AG08396 (cell line): ENCODE measurements at places on chromosomes 12 and 14.

- DNase-seq: no peak
Observed at GRCh38 chr14:64401949-64402348, 13.8 kb downstream of the MTHFD1 start.

DNA sequence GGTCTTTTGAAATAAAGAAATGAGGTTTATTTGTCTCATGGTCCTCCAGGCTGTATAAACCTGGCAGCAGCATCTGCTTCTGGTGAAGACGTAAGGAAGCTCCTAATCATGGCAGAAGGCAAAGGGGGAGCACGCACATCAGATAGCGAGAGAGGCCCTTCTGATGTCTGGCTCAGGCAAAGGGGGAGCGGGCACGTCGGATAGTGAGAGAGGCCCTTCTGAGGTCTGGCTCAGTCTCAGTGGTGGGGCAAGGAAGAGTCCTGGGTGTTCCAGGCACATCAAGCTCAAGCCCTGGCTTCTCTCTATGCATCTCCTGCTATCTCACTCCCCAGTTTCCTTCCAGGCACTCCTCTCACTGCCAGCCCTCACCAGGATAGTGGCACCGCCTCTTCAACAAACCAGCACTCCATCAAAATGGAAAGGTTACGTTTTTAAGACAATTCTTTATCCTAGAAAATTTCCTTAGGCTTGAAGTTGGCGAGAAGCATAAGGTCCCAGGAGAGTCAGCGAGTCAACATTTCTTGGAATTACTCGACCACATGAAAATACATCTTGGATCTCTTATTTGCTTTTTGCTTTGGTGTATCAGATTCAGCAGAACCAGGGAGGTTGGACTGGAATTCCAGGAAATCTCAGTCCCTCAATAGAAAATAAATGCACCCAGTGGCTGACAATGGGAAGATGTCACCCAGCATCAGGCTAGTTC lies 189.6 kb upstream of the TMEM132C start:
- no peak for DNase-seq

- DNase-seq: no peak
Observed at GRCh38 chr14:103126873-103127304, 3.6 kb downstream of the TNFAIP2 start.

- DNase-seq: no peak
Observed at GRCh38 chr14:68355415-68355814, 437.5 kb downstream of the ZFP36L1 start.

GRCh38 chr12:110543252-110543959 lies 39.7 kb downstream of the PPTC7 start:
- peak; percentile 39 for DNase-seq

DNA sequence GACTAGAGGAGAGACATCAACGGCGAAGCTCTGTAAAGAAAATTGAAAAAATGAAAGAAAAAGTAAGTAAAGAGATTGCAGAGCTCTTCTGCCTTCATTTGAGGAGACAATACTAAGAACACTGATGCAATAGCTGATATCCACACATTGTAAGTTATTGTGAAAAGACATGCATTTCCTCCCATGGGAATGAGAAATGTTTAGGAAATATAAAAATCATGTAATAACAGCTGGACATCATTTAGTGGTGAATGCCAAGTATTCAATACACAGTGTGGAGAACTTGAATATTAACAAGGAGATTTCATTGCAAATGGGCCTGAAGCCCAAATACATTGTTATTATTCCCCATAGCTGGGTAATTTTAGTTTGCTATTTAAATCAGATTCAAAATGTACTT lies 179.2 kb downstream of the KICS2 start:
- no peak for DNase-seq

GRCh38 chr12:127239781-127240180 lies 1027.2 kb upstream of the TMEM132C start:
- DNase-seq: no peak

DNA sequence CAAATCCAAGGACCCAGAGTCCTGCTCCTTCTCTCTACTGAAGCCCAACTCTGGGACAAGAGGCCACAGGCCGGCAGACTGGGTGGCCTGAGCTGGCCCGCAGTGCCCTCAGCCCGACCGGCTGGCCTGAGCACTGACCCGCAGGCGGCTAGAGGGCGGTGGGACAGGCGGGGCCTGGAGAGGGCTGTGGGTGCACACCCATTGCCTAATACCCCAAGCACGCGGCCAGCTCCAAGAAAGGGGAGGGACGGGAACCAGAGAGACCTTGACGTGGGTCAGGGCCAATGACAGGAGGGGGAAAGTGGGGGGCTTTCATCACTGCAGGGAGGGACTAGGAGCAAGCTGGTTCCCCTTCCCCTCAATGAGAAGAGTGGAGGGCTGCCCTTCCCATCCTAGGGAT lies 2.0 kb upstream of the WNT10B start:
- no peak for DNase-seq

GRCh38 chr14:27391331-27391730 lies 793.5 kb upstream of the NOVA1 start:
- DNase-seq: no peak

GRCh38 chr14:51507906-51508511 lies 143.7 kb upstream of the FRMD6 start:
- peak; percentile 29 for DNase-seq

DNA sequence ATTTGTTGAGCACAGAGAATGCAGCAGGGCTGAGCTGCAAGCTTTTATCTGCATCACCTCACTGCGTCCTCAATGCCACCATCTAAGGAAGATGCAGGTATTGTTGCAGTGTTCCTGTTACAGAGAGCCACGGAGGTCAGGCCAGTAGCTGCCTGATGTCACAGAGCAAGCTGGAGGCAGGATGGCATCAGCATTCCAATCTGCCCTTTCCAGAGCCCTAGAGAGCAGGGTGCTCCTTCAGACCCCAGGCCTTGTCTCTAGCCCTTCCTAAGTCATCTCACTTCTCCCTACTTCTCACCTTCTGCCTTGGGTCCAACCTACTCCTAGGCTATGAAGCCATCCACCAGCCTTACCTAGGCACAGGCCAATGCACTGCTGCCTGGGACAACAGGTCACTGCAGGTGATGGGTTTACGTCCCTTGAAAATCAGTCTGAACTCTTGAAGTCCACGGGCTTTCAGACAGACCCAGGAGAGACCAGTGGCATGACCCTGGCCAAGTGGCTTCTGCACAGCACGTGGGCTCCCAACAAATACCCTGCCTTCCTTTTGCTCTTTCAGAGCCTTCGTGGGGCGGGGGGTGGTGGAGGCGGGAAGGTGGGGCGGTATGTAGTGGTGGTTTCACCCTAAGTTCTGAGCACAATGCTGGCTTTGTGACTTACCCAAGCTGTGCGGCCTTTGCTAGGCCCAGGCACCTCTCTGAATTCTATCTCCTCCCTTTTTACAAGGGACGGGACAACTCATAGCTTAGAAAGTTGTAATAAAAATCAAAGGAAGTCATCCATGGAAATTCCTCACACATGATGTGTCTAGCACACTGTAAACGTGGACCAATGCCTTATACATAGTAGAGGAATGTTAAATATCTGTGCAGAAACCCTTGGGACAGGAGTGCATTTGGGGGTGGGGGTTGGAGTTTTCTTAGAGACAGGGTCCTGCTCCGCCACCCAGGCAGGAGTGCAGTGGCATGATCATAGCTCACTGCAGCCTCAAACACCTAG lies 136.0 kb downstream of the KSR2 start:
- peak; percentile 51 for DNase-seq

DNA sequence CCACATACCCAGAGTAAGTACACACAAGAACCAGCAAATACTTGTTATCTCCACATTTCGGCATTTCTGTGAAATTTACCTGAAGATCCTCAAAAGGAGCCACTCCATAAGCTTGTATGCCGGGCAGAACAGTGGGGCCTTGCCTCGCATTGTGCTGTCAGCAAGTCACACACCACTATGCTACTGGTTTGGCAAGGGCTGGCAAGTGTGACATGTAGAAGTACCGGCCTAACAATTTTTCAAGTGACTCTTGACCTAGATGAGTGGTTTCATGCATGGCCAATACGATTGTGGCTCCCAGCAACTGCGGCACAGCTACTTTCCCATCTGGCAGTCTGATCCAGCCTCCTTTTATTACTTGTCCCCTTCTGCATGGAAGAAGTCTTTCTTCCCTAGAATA lies 69.8 kb downstream of the GAS2L3 start:
- no peak for DNase-seq

- DNase-seq: peak; percentile 41
Observed at GRCh38 chr12:101759396-101760047, 20.3 kb upstream of the SYCP3 start.
